AG04450 (cell line): ENCODE measurements at places on chromosomes 7 and 10.

DNA sequence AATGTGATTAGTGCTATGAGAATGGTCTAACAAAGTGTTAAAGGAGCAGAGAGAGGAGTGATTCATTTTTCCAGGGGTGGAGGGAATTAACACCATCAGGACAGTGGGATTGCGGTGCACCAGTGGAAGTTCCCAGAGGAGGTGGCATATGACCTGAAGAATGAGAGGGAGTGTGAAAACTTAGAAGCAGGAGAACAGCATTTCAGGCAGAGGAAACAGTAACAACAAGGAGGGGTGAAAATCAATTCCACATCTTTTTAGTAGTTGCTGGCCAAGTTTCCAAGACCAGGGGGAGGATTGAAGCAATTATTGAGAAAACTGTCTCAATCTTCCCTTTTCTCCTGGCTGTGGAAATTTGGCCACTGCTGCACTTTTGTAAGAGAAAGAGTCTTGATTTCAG, 23.7 kb upstream of the CCDC172 start:
- DNase-seq = no peak

DNA sequence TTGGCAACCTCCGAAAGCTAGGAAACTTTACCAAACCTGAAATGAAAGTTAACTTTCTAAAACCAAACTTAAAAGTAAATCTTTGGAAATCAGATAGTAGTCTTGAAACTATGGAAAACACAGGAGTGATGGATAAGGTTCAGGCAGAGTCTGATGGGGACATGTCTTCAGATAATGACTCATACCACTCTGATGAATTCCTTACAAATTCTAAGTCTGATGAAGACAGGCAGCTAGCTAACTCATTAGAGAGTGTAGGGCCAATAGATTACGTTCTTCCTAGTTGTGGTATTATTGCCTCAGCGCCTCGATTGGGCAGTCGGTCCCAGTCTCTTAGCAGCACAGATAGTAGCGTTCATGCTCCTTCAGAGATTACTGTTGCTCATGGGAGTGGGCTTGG, 45.9 kb downstream of the MCMBP start:
- no peak for DNase-seq

DNA sequence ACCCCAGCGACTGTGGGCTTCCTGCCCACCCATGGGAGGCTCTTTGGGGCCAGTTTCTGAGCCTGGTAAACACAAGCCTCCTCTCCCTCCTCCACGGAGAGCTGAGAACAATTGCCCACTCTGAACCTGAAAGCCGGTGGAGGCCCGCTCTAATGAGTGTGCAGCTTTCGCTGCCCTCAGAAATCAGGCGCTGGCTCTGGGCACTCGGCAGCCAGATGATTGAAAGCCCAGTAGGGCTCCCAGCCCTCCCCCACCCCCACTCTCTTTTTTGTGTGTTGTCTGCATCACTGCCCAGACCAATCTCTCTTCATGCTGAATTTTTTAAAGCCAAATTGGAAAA, 438.9 kb downstream of the RPS24 start:
- DNase-seq = no peak

- no peak for DNase-seq
These were observed 109.5 kb upstream of the ZEB1 start for GRCh38 chr10:31209478-31209877.

GRCh38 chr10:109961174-109962001, 38.1 kb upstream of the XPNPEP1 start:
- DNase-seq = no peak

- DNase-seq = no peak
These were observed 24.6 kb downstream of the GLRX3 start for GRCh38 chr10:130160775-130161174.

DNA sequence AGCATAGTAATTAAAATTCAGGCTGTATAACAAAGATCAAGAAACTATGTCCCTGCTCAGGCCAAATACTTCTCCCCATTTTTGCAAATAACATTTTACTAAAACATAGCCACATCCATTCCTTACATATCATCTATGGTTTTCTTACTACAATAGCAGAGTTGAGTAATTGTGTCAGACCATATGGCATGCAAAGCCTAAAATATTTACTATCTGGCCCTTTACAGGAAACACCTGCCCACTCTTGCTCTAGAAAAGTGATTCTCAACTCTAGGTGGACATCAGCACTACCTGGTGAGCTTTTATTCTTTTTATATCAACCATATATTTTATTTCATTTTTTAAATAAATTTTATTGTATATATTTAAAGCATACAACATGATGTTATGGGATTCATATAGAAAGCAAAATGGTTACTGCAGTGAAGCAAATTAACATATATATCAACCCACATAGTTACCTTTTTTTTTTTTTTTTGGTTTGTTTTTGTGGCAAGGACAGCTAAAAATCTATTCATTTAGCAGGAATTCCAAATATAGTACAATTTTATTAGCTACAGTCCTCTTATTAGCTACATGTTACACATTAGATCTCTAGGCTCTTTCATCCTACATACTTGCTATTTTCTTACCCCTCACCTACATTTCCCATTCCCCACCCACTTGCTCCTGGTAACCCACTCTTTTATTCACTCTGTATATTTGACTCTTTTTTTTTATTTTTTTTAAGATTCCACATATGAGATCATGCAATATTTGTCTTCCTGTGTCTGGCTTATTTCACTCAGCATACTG, 19.6 kb downstream of the ABI1 start:
- DNase-seq = no peak

DNA sequence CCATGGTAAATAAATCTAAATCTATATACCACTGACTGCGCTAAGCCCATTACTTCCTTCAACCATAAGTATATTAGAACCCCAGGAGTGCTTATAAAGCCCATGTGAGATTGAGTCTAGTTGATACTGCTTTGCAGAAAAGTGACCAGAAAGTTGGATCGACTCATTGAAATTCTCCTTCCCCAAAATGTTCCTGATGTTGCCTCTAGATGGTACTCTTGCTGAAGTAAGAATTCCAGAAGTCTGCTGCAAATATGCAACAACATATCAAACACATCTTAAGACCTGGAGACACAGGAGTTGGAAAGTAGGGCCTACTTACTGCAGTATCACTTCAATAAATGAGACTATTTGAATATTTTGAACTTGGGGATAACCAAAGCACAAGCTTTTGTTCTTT, 550.8 kb downstream of the IPMK start:
- DNase-seq = no peak

- no peak for DNase-seq
These were observed 47.2 kb downstream of the EXOC4 start for GRCh38 chr7:133300088-133300487.

DNA sequence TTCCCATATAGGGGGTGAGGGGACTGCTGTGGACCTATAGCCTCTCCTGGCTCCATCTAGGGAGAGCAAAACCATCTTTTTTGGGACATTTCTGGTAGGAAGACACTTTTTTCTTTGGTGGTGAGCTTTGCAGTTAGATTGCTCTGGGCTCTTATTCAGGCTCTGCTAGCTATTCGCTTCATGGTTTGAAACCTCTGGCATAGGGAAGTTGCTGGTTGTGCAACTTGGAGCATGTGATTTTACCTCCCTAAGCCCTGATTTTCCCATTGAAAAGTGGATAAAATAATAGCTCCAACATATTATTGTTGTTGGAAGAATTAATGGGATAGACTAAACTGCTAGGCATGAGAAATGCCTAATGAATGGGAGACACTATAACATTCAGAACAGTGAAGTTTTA, 69.6 kb downstream of the CYP26A1 start:
- DNase-seq = no peak

DNA sequence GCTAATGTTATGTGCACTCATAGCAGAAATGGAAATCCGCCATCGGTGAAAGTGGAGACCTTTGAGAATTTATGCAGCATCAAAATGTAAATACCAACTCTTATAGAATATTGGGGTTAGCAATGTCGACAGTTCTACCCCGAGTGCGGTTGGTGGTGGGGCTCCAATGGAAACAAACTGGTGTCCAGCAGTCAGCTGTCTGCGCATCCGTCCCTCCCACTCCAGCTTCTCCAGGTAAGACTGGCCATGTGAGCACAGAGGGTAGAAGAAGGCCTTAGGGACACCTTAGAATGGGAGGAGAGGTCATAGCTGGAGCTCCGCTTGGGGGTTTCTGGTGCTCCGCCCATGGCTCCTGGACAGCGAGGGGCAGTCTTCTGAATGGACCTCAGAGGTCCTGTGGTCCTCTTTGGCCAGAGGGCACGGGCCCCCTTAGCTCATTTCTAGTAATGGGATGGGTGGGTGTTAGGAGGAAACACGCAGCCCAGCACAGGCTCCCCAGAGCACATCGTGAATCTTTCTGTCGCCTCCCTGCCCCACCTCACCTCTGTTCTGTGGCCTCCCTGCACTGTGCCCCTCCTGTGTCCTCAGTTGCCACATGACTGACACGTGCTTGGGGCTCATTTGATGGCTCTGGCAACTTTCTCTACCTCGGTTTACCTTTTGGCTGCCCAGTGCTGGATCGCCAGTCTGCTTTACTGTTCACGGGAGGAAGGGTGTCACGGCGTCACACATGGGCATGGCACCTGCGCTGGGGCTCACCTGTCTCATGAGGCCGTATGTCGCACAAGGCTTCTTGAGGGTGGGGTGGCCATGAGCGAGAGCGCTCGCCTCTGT, 50.0 kb downstream of the MGMT start:
- DNase-seq = no peak
